Pancreas (tissue), 10 donors: ENCODE measurements at places on chromosomes 16 and 17. TPM values are rescaled to one million over a fixed set of nuclear protein-coding genes. Genes with fewer than 3 reads are reported as not detected.

The FBXL16 gene
- 2.5 TPM for total RNA-seq

The PLLP gene
- 26.0 TPM for total RNA-seq

The HS3ST3B1 gene
- total RNA-seq, result 1.6 TPM

The PRSS33 gene
- not detected for total RNA-seq

The NKD1 gene
- total RNA-seq, result 5.2 TPM

The AANAT gene
- not detected for total RNA-seq

The SPATA22 gene
- total RNA-seq, result not detected

The METTL16 gene
- 16.5 TPM for total RNA-seq

GRCh38 chr17:28901866-28902818 lies 737 bp downstream of the DHRS13 start:
- DNase-seq, result peak; percentile 45
- H3K27me3 ChIP-seq, result no peaks in the 10 kb centered on the region
- peak overlapping the region; percentile 74 for H3K27ac ChIP-seq

DNA sequence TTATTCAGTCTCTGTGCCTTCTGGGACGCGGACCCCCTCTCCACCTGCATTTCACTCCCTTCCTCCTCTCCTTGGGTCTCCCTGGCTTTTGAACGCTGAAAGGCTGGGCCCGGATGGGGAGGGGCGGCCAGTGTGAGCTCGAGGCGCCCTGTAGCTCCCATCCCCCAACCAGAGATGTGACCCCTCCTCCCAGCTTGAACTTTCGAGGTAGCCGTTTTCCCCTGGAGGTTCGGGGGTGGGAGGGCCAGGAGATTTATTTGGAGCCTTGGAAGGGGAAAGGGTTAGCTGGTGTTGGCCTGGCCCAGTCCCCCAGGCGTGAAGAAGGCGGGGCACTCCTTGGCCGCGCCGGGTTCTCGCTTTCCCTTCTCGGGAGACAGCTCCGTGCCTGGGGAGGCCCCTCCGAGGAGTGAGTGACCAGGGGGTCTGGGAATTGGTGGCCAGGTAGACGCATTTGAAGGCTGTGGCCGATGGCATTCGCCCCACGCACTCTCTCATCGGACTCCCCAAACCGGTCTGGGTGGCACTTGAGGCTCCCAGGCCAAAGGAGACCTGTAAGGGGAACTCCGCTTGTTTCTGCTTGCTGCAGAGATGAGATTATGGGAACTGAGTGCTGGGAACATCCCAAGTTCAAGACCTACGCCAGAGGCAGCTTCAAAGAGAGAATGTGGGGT lies 942 bp downstream of the LDAF1 start:
- H3K4me3 ChIP-seq, result peak overlapping the region; percentile 63
- DNase-seq, result peak; percentile 76
- peak overlapping the region; percentile 12 for H3K27ac ChIP-seq
- peaks cover 30% of the 10 kb centered on the region for H3K4me1 ChIP-seq
- no peaks in the 10 kb centered on the region for H3K27me3 ChIP-seq

GRCh38 chr16:4375717-4376116 lies 4.1 kb downstream of the VASN start:
- H3K4me3 ChIP-seq, result no peak overlapping the region
- no peak for DNase-seq
- no peaks in the 10 kb centered on the region for H3K36me3 ChIP-seq
- H3K27ac ChIP-seq, result peak overlapping the region; percentile 69

DNA sequence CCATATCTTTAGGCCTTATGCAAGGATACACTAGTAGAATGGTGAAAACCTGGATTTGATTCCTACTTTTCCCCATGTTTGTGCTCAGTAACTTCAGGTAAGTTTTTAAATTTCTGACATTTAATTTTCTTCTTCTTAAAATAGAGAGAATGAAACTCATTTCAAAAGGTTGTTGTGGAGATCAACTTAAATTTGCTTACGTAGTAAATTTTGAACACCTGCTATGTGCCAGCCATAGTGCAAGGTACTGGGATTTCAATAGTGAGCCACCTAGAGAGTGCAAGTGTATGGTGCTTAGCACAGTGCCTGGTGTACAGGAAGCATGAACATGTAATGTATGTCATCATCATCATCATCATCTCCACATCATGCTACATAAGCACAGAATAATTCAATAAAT lies 73.6 kb upstream of the SMIM36 start:
- H3K4me1 ChIP-seq, result no peaks in the 10 kb centered on the region
- H3K27ac ChIP-seq, result no peak overlapping the region
- H3K4me3 ChIP-seq, result no peak overlapping the region
- DNase-seq, result no peak
- H3K27me3 ChIP-seq, result no peaks in the 10 kb centered on the region
- H3K36me3 ChIP-seq, result no peaks in the 10 kb centered on the region

- no peaks in the 10 kb centered on the region for H3K4me1 ChIP-seq
- no peaks in the 10 kb centered on the region for H3K27me3 ChIP-seq
- H3K4me3 ChIP-seq, result no peak overlapping the region
- no peaks in the 10 kb centered on the region for H3K36me3 ChIP-seq
- H3K27ac ChIP-seq, result no peak overlapping the region
Measured at GRCh38 chr16:51312363-51313150, 161.5 kb upstream of the SALL1 start.

GRCh38 chr16:67151431-67152097 lies 766 bp upstream of the B3GNT9 start:
- H3K4me3 ChIP-seq, result no peak overlapping the region
- H3K27me3 ChIP-seq, result no peaks in the 10 kb centered on the region
- no peaks in the 10 kb centered on the region for H3K36me3 ChIP-seq
- no peak for DNase-seq
- H3K4me1 ChIP-seq, result no peaks in the 10 kb centered on the region

DNA sequence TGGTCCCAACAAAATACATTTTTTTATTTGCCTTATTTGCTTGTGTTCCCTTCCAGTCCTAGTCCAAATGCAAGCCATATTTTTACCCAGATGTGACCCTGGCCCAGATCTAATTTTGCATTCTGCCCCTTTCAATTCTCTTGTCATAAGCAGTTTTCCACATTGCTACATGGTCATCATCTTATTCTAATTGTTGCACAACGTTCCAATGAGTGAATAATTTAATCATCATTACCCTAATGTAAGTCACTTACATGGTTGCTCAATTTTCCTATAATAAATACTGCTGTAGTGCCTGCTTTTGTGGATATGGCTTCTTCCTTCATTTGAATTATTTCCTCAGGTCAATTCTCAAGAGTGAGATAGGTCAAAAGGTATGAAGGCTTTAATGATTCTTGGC lies 12.8 kb downstream of the RSAD1 start:
- no peak for DNase-seq
- H3K4me1 ChIP-seq, result no peaks in the 10 kb centered on the region
- no peaks in the 10 kb centered on the region for H3K36me3 ChIP-seq
- H3K27ac ChIP-seq, result no peak overlapping the region

- no peaks in the 10 kb centered on the region for H3K27me3 ChIP-seq
- no peak overlapping the region for H3K4me3 ChIP-seq
- no peaks in the 10 kb centered on the region for H3K36me3 ChIP-seq
- peak overlapping the region; percentile 70 for H3K27ac ChIP-seq
- peak; percentile 70 for DNase-seq
Measured at GRCh38 chr16:66996324-66996982, 8.1 kb downstream of the CES4A start.

DNA sequence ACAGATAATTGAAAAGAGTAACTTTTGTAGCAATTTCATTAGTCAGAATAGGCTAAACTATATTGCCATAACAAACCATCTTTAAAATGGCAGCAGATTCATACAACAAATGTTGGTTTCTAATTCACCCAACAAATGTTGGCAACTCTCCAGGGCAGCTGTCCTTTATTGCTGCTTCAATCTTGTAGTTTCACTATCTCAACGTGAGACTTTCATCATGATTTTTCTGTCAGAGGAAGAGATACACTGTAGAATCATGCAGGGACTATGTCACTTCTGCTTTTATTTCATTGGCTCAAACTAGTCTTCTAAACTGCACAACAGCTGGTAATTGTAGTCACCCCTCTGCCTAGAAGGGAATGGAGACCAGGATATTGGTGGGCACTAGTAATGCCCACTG lies 174.2 kb downstream of the TANC2 start:
- H3K36me3 ChIP-seq, result no peaks in the 10 kb centered on the region
- H3K27ac ChIP-seq, result no peak overlapping the region
- H3K4me1 ChIP-seq, result no peaks in the 10 kb centered on the region
- H3K27me3 ChIP-seq, result no peaks in the 10 kb centered on the region
- no peak overlapping the region for H3K4me3 ChIP-seq
- no peak for DNase-seq

GRCh38 chr16:57899771-57900661 lies 70.9 kb downstream of the CNGB1 start:
- H3K4me1 ChIP-seq, result no peaks in the 10 kb centered on the region
- no peak overlapping the region for H3K27ac ChIP-seq
- H3K27me3 ChIP-seq, result no peaks in the 10 kb centered on the region
- DNase-seq, result peak; percentile 59

- DNase-seq, result no peak
- H3K4me1 ChIP-seq, result no peaks in the 10 kb centered on the region
- no peaks in the 10 kb centered on the region for H3K36me3 ChIP-seq
- H3K27ac ChIP-seq, result no peak overlapping the region
- no peaks in the 10 kb centered on the region for H3K27me3 ChIP-seq
Measured at GRCh38 chr17:75472119-75472518, 15.7 kb downstream of the TMEM94 start.

DNA sequence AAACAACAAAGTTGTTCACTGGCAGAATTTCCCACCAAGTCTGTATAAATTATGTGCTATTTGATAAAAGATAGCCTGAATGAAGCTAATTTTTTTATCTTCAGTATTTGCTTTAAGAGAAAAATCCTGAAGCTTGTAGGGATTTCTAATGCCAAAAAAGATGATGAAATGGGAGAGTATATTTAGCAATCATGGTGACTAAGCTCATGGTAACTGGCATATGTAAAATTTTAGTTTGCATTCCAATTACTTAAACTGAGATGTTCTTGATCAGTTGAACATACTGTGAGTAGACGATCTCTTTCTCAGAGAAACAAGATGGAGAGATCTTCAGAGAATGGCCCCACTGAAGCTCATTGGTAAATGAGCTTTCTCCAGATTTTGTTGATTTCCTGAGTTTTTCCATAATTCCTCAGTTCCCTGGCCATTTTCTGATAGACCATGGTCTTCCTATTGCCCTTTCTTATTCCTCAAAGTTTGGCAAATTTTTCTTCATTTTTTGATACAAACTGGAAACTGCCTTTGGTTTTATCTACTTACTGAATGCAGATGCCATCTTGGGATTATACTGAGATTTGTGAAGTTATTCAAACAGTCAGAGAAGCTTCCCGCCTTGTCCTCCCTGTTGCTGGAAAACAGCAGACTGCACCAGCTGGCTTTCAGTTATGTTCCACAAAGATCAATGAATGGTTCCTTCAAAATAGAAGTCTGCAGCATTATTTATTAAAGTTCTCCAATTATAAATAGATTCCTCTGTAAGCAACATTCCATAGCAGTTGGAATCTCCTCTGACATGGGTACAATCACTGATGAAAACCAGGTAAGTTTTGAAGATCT lies 68.3 kb upstream of the ALOX12 start:
- H3K27ac ChIP-seq, result no peak overlapping the region
- H3K4me3 ChIP-seq, result no peak overlapping the region
- H3K27me3 ChIP-seq, result no peaks in the 10 kb centered on the region
- no peaks in the 10 kb centered on the region for H3K4me1 ChIP-seq

- H3K36me3 ChIP-seq, result no peaks in the 10 kb centered on the region
- DNase-seq, result no peak
- H3K4me3 ChIP-seq, result no peak overlapping the region
- no peaks in the 10 kb centered on the region for H3K27me3 ChIP-seq
- H3K27ac ChIP-seq, result no peak overlapping the region
- H3K4me1 ChIP-seq, result no peaks in the 10 kb centered on the region
Measured at GRCh38 chr17:33447090-33447489, 154.0 kb upstream of the ASIC2 start.

- no peak overlapping the region for H3K27ac ChIP-seq
- peaks cover 17% of the 10 kb centered on the region for H3K4me1 ChIP-seq
- no peaks in the 10 kb centered on the region for H3K27me3 ChIP-seq
- DNase-seq, result no peak
- no peak overlapping the region for H3K4me3 ChIP-seq
Measured at GRCh38 chr17:2705263-2705662, 6.3 kb downstream of the CLUH start.

- H3K4me3 ChIP-seq, result no peak overlapping the region
- H3K4me1 ChIP-seq, result no peaks in the 10 kb centered on the region
- H3K27me3 ChIP-seq, result no peaks in the 10 kb centered on the region
- H3K27ac ChIP-seq, result no peak overlapping the region
- DNase-seq, result peak; percentile 53
- H3K36me3 ChIP-seq, result no peaks in the 10 kb centered on the region
Measured at GRCh38 chr16:63702981-63703590, 1418.8 kb downstream of the CDH11 start.

DNA sequence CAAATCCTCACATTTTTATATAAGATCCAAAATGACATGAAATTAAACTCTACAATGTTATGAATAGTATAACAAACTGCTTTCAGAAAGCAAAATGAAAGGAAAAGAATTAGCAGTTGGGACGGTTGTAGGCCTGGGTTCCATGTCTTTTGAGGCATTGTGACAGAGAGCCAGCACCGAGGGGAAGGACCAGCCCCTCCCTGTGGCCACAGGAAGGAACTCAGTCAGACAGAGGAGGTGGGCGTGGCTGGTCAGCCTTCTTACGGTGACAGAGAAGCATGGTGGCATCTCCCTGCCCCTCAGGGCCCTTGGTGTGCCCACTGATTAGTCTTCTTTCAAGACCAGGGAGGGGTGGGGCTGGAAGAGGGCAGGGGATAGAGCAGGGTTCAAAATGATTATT lies 5.7 kb downstream of the ZNF319 start:
- H3K36me3 ChIP-seq, result peaks cover 8% of the 10 kb centered on the region
- no peak overlapping the region for H3K27ac ChIP-seq
- H3K27me3 ChIP-seq, result no peaks in the 10 kb centered on the region
- H3K4me1 ChIP-seq, result peaks cover 19% of the 10 kb centered on the region
- DNase-seq, result no peak

DNA sequence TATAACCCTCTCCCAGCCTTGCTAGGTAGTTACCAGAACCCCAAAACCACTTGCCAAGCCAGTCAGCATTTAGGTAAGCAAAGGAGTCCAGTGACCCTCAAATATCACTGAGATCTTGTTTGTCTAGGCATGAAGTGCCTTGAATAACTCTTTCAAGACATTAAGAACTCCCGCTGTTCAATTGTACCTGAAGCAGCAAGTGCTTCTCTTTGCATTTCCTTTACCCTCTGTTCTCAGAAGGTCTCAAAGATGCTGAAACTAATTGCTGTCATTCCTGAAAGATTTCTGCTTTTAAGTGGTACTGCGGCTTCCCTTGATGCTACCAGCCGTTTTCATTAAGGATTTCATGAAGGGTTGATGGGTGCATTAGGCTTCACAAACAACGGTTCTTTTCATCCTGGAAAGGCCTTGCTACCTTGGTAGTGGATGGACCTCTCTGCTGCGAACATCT lies 142.7 kb downstream of the PITPNC1 start:
- no peaks in the 10 kb centered on the region for H3K27me3 ChIP-seq
- H3K36me3 ChIP-seq, result no peaks in the 10 kb centered on the region
- no peak for DNase-seq
- peaks cover 26% of the 10 kb centered on the region for H3K4me1 ChIP-seq
- no peak overlapping the region for H3K4me3 ChIP-seq
- H3K27ac ChIP-seq, result no peak overlapping the region

DNA sequence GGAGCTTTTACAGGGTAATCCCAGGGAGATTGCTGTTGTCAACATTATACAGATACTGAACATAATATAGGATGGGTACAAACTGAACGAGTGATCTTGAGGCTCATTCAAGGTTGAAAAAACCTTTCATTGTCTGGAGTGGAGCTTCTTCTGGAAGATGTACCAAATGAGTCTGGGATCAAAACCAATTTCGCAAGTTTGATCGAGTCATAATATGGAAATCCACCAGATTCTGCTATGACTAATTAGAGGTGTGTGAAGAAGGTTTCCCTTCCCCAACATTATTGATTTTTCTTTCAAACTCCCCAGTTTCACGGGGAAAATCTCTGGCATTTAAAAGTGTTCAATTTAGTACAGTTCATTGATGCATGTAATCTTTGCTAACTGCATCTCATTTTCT lies 324.1 kb downstream of the ZFHX3 start:
- H3K4me1 ChIP-seq, result no peaks in the 10 kb centered on the region
- no peak for DNase-seq
- no peaks in the 10 kb centered on the region for H3K27me3 ChIP-seq
- H3K27ac ChIP-seq, result no peak overlapping the region
- H3K36me3 ChIP-seq, result no peaks in the 10 kb centered on the region
